ENCODE measurements at places on chromosomes 2 and 18. TPM values are rescaled to one million over a fixed set of nuclear protein-coding genes. Genes with fewer than 3 reads are reported as not detected.

Gene TMEM17
- total RNA-seq: 3.3 TPM

Gene SIX2
- total RNA-seq: 14.8 TPM

Gene PDK1
- total RNA-seq: 18.9 TPM

Gene CCDC141
- total RNA-seq: not detected

- DNase-seq: peak; percentile 45
- no peaks in the 10 kb centered on the region for H3K4me1 ChIP-seq
- H3K27me3 ChIP-seq: no peaks in the 10 kb centered on the region
- H3K36me3 ChIP-seq: no peaks in the 10 kb centered on the region
- no peak overlapping the region for H3K4me3 ChIP-seq
- H3K27ac ChIP-seq: no peak overlapping the region
Observed at GRCh38 chr2:239182981-239183791, 217.6 kb downstream of the HDAC4 start.

GRCh38 chr2:88622307-88622706 is 5.0 kb downstream of the EIF2AK3 start:
- no peak overlapping the region for H3K27ac ChIP-seq
- DNase-seq: no peak
- no peak overlapping the region for H3K4me3 ChIP-seq
- no peaks in the 10 kb centered on the region for H3K36me3 ChIP-seq
- no peaks in the 10 kb centered on the region for H3K27me3 ChIP-seq

GRCh38 chr2:207066791-207067460 is 98.8 kb downstream of the KLF7 start:
- no peak for DNase-seq
- no peak overlapping the region for H3K27ac ChIP-seq
- no peaks in the 10 kb centered on the region for H3K36me3 ChIP-seq
- H3K27me3 ChIP-seq: no peaks in the 10 kb centered on the region
- H3K4me3 ChIP-seq: no peak overlapping the region
- H3K4me1 ChIP-seq: no peaks in the 10 kb centered on the region

DNA sequence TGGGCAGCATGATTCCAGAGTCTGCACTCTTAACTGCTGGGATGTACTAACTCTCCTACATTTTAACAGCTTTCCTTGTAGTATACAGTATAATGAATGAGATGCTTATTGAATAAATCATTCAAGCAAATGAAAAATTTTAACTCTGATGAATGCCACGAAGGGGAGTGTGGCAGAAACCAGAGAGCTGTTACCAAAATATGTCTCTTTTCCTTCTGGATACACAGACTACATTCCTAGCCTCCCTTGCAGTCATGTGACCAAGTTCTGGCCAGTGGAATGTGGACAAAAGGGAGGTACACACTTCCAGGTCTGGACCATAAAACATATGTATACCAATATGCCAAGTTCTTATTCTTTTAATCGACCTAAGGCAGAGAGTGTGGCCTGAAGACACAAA is 1.7 kb upstream of the EML4 start:
- peaks cover 23% of the 10 kb centered on the region for H3K4me1 ChIP-seq
- no peak overlapping the region for H3K4me3 ChIP-seq
- no peaks in the 10 kb centered on the region for H3K27me3 ChIP-seq
- no peaks in the 10 kb centered on the region for H3K36me3 ChIP-seq

- no peak overlapping the region for H3K27ac ChIP-seq
- no peak for DNase-seq
- no peak overlapping the region for H3K4me3 ChIP-seq
Observed at GRCh38 chr2:16105669-16106281, 165.4 kb downstream of the MYCN start.

DNA sequence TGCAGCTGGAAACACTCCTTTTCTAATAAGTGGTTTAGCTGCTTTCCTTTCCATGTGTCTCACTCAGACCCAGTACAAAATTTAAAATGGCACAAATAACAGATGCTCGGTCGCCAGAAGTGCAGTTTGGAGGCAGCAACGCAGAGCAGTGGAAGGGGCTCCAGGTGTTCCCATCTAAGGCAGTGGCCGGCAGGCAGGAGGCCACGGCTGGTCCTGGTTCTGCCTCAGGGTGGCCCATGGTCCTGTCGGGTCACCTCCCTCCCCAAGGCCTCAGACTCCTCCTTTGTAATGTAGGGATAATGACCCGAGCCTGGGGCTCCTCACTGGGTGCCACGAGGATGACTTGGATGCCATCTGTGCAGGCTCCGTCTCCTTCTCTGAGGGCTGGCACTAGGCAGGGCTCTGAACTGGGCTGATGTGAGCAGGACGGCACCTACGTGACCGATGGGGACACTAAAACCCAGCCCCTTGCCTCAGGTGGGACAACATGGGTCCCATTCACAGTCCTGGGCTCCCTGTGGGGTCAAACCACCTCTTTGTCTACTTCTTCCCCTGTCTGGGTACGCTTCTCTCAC is 80.9 kb upstream of the SLC66A3 start:
- H3K4me1 ChIP-seq: peaks cover 9% of the 10 kb centered on the region
- H3K4me3 ChIP-seq: no peak overlapping the region
- no peaks in the 10 kb centered on the region for H3K27me3 ChIP-seq
- H3K27ac ChIP-seq: no peak overlapping the region

- no peak for DNase-seq
- H3K4me1 ChIP-seq: peaks cover 49% of the 10 kb centered on the region
- H3K4me3 ChIP-seq: peak overlapping the region; percentile 45
- no peaks in the 10 kb centered on the region for H3K36me3 ChIP-seq
- H3K27me3 ChIP-seq: no peaks in the 10 kb centered on the region
Observed at GRCh38 chr2:237222601-237223041, 136.9 kb downstream of the COPS8 start.

DNA sequence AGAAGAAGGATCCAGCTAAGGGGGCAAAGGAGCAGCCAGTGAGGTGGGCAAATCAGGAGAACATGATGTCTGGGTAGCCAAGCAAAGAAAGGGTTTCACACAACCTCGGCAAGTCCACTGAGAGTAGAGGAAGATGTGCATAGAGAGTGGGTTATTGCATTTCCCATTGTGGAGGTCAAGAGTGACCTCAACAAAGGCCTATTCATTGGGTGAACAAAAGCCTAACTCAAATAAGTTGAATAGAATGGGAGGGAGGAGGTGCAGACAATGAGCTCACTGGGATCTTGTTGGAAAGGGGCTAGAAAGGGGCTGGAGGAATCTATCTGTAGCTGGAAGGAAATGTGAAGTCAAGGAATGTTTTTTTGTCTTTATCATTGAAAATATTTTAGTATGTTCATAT is 14.0 kb upstream of the PDCL3 start:
- DNase-seq: no peak
- H3K36me3 ChIP-seq: no peaks in the 10 kb centered on the region
- H3K4me3 ChIP-seq: no peak overlapping the region
- H3K27me3 ChIP-seq: no peaks in the 10 kb centered on the region

All from osteoblast (primary cell).